Kidney glomerular epithelial cell (primary cell): ENCODE measurements at places on chromosomes 1 and 21.
A peak's percentile ranks its signal among the peaks of the same experiment; 100 is the strongest.

GRCh38 chr21:10272216-10272615 lies 249.2 kb upstream of the TPTE start:
- DNase-seq = no peak

DNA sequence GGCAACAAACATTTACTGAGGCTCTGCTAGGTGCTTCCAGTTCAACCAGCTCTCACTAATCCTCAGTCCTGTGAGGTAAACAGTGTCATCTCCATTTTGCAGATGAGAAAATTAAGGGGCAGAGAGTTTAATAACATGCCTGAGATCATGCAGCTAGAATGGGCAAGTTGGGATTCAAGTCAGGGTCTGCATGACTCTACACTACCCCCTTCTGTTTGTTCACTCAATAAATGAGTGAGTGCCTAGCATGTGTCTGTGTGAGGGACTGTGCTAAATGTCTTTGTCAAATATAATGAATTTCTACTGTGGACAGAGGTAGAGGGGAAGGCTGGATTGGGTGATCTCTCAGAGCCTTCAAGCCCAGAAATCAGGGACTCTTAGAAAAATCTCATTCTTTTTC lies 4.5 kb downstream of the PEF1 start:
- DNase-seq = no peak

DNA sequence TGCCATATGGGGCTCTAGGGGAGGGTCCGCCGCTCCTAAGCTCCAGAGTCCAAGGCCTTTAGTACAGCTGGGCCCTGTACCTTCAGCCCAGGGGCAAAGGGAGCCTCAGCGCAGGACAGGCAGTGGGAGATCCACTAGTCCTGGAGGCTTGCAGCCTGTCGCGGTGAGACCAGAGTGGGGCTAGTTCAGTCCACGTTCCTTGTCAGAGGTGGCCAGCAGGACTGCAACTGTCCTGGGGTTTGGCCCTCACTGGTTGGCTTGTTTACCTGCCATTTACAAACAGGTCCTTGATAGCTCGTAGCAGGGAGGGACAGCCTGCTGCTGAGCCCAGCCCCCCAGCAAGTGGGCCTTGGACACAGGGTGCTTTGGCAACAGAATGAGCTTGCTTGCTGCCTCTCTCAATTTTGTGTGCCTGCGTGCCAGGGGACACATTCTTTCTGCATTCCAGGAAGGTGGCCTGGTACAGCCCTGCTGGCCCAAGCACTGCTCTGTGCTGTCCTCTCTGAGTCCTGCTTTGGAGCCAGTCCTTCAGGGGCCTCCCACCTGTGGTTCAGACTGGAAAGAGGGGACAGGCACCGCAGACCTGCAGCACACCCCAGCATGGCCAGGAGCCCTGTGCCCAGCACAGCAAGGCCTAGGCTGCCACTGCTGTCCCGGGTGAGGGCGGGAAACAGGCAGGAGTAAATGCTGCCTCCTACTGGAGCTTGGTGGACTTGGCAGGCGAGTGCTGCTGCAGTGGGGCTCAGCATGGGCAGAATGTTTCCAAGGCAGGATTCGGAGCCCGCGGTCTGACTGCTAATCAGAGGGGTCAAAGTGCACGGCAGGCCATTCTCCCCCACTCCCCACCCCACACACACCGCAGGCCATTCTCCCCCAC lies 15.2 kb downstream of the H6PD start:
- peak; percentile 40 for DNase-seq

DNA sequence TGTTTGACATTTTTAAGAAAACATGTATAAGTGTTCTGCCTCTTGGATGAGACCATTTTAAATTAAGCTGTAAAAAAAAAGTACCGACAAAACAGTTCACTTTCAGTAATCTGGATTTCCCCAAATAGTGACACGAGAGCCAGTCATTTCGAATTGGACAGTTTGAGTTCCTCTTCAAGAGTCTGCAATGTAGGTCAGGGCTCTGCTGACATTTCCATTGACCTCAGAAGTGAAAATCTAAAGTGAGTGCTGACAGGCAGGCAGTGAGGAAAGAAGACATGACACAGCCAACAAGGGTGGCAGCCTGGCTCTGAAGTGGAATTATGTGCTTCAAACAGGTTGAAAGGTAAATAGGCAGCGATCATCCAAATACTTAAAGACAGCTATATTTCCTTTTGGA lies at the start of gene IL23R:
Gene IL23R, plus strand, starts transcription at position 259 of the 400 bp plus-strand sequence. CDS start 1,667 bp downstream, outside the sequence.
- no peak for DNase-seq

GRCh38 chr1:96329121-96329520 lies 392.5 kb upstream of the PTBP2 start:
- DNase-seq = no peak

DNA sequence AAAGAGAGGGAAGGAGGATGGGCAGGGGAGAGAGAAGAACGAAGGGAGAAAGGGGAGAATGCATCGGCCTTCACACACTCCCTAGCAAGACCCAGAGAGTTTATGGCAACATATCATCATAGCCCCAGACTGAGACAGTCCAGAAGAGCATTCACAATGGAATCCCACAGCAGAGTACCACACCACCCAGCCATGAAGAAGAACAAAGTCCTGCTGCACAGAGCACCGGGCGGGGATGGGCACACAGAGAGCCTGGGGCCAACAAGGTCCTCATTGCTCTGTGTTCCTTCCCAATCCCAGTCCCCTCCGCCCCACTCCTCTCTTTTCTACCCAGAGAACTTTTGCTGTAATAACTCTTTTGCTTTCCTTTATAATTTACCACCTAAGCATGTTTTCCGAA lies 118.1 kb upstream of the TMPRSS2 start:
- no peak for DNase-seq

DNA sequence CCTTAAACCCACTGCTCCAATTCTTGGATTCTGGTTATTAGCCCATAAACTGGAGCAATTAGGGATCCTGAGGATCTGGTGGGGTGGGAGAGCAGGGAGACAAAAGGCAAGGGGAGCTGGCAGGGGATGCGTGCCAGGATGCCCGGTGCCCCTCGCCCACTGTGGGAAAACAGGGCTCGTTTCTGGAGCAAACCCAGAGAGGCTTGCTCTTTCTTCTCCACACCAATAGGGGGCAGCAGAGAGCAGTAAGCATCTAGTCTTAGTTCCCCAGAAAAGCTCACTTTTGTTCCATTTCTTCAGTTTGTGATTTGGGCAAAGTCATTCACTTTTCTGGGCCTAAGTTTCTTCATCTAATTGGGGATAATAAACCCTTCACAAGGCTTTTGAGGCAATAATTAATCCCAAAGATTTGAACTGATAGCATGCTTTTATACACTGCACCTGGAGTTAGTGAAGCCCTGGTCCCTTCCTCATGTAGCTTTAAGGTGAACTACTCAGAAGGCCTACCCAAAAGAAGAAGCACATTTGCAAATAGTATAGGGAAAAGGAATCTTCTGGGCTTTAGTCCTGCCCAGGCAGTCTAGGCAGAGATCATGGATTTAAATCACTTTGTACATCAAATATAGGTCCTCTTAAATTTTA lies 160.6 kb upstream of the USP24 start:
- DNase-seq = peak; percentile 11

DNA sequence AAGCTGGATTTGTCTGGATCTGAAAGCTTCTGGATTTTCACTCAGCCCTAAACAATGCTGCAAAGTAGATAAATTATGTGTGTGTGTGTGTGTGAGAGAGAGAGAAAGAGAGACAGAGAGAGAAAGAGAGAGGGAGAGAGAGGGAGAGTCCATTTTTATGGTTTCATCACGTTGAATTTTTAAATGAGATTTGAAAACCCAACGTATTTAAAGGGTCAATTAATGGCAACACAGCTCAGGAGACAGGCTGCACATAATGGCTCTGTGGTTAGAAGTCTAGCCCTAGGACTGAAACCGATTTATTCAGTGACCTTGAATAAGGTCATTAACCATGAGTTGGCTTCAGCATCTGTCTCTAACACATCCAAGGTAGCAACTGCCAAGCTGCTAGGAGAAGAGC lies 35.3 kb upstream of the FMN2 start:
- DNase-seq = no peak

GRCh38 chr1:13507075-13507474 lies 6.7 kb downstream of the LRRC38 start:
- no peak for DNase-seq

- no peak for DNase-seq
These were observed 20.4 kb downstream of the AIM2 start for GRCh38 chr1:159056069-159056698.

DNA sequence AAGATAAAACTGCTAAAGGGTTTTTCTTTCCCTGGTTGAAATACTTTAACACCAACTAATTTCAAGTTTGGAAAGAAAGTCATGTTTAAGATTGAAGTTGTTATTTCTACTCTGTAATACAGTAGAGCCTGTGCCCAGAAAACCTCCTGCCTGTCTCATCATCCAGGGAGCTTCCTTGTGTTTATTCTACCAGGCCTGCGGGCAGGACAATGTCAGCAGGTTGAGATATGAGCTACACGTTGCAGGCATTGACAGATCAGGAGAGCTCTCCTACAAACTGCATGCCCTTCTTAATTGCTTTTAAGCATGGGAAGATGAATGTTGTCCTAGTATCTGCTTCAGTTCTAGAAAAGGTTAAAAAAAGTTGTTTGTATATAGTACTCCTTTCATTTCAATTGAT lies 43.1 kb upstream of the CTBS start:
- no peak for DNase-seq

DNA sequence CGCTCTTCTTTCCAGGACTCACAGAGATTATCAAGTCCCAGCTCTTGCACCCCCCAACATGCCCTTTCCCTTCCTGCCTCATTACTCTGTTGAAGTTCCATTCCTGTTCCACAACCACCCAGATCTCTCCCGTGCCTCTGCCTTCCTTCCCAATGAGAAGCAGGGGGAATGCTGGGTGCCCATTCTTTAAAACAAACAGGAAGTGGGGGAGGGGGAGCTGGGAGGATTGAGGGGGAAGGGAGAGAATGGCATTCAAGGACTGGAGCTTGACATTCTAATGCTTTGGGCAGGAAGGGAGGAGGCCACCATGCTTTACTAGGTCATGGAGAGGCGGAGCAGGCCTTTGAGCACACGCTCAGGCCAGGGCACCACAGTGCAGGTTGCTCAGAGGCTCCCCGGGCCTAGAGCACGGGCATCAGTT lies 150.3 kb upstream of the IRF2BP2 start:
- no peak for DNase-seq

- DNase-seq = no peak
These were observed 5.2 kb upstream of the KRTAP19-8 start for GRCh38 chr21:31043471-31043870.
